ENCODE measurements at places on chromosomes 7 and 10.

- DNase-seq: no peak
These were observed 64.3 kb downstream of the FAM204A start for GRCh38 chr10:118277871-118278270.

DNA sequence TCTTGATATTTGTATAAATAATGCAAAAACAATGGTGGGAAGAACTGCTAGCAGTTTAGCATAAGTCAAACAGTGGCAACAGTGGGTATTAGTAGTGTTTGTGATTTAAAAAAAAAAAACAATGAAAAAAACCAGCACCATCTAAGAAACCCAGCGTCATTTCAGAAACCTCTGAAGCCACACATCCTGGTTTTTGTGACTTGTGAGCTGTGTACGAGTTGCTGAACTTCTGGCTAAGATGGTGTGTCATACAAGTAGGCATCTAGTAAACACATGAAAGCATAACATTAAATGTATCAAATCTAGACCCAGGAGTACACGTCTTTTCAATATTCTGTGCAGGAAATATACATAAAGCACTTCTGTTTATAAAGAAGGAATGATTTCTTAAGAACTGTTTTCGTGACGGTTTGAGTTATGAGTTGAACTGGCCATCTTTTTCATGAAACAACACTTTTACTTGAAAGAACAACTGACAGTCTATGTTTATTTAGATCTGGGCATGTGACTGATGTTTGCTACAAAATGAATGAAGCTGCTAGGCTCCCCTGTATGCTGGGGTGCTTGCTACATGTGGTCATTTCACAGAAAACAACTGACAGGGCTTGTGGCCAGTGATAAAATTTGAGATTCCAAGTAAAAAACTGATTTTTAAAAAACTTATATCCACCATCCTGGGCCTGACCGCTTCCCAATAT lies 143.5 kb downstream of the PIP4K2A start:
- DNase-seq: no peak

- DNase-seq: no peak
These were observed 40.9 kb upstream of the WDR11 start for GRCh38 chr10:120810298-120810697.

DNA sequence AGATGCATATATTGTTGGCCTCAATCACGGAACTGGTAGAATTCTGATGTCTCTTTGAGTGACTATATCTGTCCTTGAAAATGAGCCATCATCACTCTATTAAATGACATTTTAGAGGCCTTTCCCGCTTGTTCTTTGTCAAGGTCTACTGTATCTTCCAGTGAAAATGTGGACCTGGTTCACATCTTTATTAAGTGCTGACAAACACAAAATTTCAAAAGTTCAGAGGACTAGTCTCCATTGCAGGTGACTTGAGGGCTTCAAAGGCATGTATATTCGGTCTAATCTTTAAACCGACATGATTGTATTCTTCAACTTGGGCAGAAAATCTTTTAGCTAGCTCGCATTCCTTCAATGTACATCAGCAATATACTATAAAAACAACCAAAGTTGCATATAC lies 36.6 kb upstream of the VWDE start:
- no peak for DNase-seq

Measured in NCI-H1417 treated with DMSO at 0.1 percent for 48 hours (cell line).